ENCODE measurements at places on chromosomes 2 and 18. TPM values are rescaled to one million over a fixed set of nuclear protein-coding genes. Genes with fewer than 3 reads are reported as not detected.

DNA sequence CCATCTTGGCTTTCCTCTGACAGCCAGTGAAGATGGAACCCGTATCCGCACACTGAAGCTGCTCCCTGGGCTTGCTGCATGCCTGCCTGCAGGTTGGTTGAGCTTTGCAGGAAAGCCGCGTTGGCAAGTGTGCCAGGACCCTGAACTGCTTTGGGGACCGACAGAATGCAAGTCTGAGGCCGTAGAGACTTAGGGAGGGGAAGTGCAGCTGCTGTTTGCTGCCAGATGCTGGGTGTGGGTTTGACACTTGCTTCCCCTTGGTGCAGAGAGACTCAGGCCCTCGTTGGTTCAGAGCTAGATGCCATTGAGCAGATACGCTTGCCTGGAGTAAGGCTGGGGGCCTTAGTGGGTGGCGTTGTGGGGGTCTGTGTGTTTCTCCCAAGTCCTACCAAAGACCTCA lies 13.1 kb upstream of the PHLPP1 start:
- DNase-seq = no peak

DNA sequence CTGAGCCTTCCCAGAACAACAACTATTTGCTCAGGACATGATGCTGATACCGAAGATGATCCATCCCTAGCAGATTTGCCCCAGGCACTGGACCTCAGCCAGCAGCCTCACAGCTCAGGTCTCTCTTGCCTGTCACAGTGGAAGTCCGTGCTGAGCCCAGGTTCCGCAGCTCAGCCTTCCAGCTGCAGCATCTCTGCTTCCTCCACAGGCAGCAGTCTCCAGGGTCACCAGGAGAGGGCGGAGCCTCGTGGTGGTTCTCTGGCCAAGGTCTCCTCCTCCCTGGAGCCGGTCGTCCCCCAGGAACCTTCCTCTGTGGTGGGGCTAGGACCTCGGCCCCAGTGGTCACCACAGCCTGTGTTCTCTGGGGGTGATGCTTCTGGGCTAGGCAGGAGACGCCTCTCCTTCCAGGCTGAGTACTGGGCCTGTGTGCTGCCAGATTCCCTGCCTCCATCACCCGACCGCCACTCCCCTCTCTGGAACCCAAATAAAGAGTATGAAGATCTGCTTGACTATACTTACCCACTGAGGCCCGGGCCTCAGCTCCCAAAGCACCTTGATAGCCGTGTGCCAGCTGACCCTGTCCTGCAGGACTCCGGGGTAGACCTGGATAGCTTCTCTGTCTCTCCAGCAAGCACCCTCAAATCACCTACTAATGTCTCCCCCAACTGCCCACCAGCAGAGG lies 15.4 kb downstream of the CEP68 start:
- no peak for DNase-seq

DNA sequence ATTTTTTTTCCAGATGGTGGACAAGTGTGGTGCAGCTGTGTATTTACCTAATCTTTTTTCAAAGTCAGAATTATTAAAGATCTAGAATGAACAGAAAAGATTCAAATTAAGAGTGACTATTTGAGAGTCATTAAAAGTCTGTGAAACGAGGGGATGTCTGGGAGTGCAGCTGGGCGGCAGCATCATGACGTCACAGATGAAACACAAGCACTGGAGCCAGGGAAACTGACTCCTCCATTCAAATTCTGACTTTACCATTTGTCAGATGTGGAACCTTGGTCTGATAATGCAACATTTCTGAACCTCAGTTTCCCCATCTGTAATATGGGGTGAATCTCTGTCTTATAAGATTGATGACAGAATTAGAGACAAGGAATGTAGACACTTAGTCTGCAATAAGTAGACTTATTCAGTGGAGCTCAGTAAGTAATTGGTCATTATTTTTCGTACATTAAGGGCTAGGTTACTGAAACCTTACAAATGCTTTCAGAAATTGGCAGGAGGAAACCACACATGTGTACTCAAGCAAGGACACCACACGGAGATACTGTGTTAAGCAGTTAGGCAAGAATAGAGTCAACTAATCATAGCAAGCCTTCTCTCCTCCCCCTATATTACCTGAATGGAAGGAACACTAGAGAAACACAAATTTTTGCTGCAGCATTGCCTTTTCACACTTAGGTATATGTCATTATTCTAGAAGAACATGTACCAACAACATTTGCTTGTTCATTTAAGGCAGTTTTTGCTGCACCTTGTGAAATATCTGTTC lies 27.8 kb upstream of the CXXC1 start:
- DNase-seq = no peak

DNA sequence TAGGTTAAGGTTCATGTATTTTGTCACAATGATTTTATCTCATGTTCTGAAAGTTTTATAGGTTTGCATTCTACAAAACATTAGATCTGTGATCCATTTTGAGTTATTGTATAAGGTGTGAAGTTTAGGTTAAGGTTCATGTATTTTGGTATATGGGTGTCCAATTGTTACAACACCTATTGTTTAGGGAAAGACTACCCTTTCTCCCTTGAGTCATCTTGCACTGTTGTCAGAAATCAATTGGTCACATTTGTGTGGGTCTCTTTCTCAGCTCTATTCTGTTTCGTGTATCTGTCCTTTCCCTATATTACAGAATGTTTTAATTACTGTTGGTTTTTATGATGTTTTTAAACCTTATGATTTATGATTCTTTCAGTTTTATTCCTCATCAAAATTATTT lies 192.3 kb downstream of the MCFD2 start:
- no peak for DNase-seq

- no peak for DNase-seq
These were observed 62.8 kb upstream of the HDAC4 start for GRCh38 chr2:239463541-239464165.

DNA sequence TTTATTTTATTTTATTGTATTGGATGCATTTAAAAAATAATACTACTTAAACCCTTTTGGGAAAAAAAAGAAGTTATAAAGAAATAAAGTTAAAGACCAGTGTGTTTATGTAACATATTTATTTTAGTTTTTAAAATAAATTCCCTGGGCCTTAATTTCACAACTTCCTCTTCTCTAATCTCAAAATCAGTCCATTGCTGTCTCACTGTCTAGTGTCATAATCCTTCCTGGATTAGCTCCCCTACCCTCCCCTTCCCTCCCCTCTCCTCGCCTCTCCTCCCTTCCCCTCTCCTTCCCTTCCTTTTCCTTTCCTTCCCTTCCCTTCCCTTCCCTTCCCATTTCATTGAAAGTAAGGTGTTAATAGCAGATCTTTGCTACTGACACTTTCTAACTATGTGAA lies 40.3 kb upstream of the ZEB2 start:
- no peak for DNase-seq

GRCh38 chr2:234324116-234324515 lies 172.8 kb downstream of the ARL4C start:
- DNase-seq = no peak

GRCh38 chr2:67709835-67710234 lies 312.7 kb downstream of the ETAA1 start:
- no peak for DNase-seq

- no peak for DNase-seq
These were observed 114.6 kb downstream of the LPIN1 start for GRCh38 chr2:11861044-11861443.

DNA sequence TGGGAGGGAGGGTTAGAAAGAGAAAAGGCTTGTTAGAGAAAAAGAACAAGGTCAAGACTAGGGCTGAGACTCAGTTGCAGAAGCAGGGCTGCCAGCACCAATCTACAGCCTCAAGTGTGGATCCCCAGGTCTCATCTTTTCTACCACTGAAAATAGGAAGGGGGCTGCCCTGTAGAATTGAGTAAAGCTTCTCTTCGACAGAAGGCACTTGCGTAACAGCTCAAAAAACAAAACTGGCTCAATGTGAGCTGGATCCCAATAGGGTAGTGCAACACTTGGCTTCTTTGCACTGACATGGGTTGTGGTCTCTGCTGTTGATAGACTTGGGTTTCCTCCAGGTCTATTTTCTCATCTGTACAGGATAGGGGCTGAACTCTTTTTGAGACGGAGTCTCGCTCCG lies 1.8 kb upstream of the MPV17 start:
- no peak for DNase-seq

DNA sequence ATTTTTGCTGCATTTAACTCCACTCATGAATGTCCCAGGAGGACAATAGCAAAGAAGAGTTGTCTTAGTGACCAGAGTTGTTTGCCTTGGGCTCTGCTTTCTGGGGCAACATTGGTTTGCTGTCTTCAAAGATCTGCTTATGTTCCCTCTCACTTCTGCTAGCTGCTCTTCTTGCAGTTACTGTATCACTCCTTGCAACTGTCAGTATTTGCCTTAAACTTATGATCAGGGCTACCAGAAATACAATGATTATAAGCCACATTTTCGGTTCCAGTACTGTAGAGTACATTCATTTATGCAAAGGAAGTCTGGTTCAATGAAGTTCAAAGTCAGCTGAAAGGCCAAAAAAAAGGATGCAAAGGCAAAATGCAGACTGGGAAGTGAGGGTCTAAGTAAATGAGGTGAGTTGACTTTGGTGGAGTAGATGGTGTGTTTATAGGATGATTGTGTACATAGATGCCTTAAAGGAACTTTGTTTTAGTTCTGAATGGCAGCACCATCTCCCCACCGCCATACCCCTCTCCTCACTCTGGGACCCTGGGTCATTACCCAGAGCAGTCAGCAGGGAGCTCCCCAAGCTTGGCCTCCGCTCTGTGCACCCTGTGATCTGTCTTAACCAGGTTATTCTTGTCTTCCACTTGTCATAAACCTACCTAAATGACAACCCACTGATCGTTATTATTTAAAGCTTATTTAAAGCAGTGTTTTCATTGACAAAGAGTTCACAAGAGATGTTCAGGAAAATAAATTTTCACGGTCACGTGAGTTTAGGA lies 236.0 kb downstream of the DOK6 start:
- DNase-seq = no peak

GRCh38 chr2:237581326-237581725 lies 9.2 kb downstream of the RAB17 start:
- no peak for DNase-seq

GRCh38 chr2:225090746-225091145 lies 48.5 kb upstream of the DOCK10 start:
- DNase-seq = no peak

- no peak for DNase-seq
These were observed 111.1 kb downstream of the MTX2 start for GRCh38 chr2:176380341-176380740.

GRCh38 chr2:214481204-214481603 lies 70.3 kb downstream of the VWC2L start:
- peak; percentile 28 for DNase-seq

- no peak for DNase-seq
These were observed 246.0 kb downstream of the LDLRAD4 start for GRCh38 chr18:13464432-13465123.

- no peak for DNase-seq
These were observed 159.3 kb downstream of the GFPT1 start for GRCh38 chr2:69227716-69228115.

- peak; percentile 75 for DNase-seq
These were observed 525.4 kb downstream of the PIK3C3 start for GRCh38 chr18:42480441-42480840.

- no peak for DNase-seq
These were observed 41.5 kb downstream of the SLC38A11 start for GRCh38 chr2:164913640-164914350.

DNA sequence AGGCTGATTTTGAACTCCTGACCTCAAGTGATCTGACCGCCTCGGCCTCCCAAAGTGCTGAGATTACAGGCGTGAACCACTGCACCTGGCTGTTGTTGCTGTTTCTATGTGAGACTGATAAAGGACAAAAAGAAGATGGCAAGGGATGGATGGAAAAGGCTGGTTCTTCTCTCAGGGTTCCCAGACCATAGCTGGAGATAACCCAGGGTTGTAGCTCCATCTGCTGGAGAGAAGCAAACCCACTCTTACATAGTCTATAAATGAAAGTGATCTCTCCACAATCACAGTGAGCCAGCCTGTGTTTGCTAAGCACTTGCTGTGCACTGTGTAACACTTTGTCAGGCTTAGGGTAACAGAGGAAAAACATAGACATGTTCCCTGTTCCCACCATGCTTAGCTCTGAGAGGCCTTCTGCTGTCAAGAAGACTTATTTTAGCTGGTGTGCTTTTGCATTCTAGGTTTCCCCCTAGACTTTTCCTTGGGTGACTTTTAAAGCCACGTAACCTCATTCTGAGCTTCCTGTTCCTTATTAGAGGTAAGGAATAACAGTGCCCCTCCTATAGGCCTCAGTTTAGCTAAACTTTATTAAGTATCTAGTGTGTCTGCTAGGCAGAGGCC lies 49.7 kb downstream of the LIMS1 start:
- DNase-seq = peak; percentile 83

- peak; percentile 45 for DNase-seq
These were observed 163.0 kb downstream of the FAM210A start for GRCh38 chr18:13563390-13563805.

DNA sequence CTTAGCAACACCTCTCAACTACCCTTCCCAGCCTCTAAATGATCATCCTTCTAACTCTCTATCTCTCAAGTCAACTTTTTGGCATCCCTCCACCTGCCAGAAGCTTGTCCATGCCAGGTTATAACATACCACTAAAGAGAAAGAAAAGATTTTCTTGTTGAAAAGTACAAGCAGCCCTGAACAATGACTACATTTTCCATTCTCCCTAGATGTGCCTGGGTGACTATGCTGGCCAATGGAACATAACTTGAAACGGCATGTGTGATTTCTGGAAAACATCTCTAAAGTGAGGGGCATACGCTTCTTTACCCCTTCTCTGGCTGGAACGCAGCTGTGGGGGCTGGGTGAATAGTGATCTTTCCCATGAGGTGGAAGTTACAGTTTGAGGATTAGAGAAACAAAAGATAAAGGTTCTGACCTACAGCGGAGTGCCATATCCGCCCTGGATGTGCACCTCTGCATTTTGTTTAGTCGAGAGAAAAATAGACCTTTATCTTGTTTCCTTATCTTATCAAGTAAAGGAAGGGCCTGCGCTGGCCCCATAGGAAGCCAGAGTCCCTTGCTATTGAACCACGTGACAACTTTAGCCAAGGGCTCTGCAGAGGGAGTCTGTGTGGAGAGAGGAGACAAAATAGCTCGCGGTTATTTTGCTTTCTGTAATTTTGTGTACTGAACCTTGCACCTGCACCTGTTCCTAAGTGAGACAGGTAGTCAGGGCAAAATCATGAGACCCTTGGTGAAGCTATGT lies 436.8 kb downstream of the TGIF1 start:
- DNase-seq = no peak

- no peak for DNase-seq
These were observed 22.1 kb upstream of the TCF7L1 start for GRCh38 chr2:85110991-85111560.

- DNase-seq = no peak
These were observed 214.1 kb upstream of the SESTD1 start for GRCh38 chr2:179478771-179479170.

DNA sequence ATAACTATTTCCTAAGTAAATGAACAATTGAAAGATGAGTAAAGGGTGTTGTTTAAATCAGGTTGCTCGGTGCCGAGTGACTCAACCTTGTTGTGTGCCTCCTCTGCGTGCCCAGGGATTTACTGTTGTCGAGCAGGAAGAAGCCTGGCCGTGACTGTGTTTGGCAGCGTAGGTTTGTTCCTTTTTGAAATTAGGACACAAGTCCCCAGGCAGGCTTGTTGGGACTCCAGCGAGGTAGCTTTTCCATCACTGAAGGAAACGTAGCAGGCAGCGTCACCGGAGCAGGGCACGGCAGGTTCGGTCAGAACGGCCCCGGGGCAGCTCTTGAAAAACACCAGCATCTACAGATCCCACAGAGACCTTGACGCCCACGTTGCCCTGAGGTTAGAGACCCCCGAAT lies 48.6 kb downstream of the TMEM18 start:
- DNase-seq = no peak

GRCh38 chr2:239721531-239721930 lies 303.6 kb downstream of the NDUFA10 start:
- DNase-seq = no peak

The CD8B2 gene
- 0.23 TPM for polyA plus RNA-seq

The ANKRD30BL gene
- 0.85 TPM for polyA plus RNA-seq

The EPHA4 gene
- polyA plus RNA-seq = 65.1 TPM

The ALPP gene
- polyA plus RNA-seq = not detected

The CAPN14 gene
- 0.13 TPM for polyA plus RNA-seq

The LRRFIP1 gene
- polyA plus RNA-seq = 101 TPM

The VAMP8 gene
- 89.3 TPM for polyA plus RNA-seq
